ENCODE measurements at places on chromosomes 13 and 19.

GRCh38 chr13:19860884-19861655 lies 2.4 kb downstream of the ZMYM5 start:
- H3K27ac ChIP-seq: peak overlapping the region; percentile 99
- H3K27me3 ChIP-seq: no peaks in the 10 kb centered on the region
- H3K4me1 ChIP-seq: peaks cover 6% of the 10 kb centered on the region

DNA sequence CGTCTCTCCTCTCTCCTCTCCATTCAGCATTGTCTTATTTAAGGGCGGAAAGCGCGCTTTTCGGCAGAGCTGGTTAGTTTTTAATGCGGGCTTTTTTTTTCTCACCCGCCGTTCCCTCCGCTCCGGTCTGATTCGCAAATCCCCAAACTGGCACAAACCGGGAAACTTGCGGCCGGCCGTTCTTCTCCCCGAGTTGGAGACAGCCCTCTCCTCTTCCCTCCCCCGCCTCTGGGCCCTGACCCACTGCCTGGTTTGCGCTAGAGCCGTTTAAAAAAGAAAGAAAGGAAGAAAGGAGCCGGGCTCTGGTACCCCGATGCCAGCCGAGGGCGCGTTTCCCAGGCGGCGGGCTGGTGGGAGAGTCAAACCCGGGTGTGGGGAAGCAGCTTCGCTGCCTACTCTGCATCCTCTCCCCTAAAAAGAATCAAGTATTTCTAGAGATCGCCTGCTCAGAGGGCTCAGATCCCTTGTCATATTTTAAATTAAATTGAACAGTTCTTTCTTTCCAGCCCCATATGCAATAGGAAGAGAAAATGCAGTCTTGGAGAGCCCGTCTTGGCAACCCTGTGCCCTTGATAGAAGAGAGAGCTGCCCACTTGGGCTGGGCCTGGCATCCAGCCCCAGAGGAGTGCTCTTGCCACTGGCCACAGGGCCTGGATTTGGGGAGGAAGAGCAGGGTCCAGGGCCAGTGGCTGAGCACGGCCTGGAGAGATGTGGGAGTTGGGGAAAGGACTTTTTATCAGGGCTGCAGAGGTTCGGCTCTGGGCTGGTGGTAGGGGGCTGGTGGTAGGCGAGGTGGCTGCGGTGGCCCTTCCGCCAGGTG lies 19.0 kb downstream of the NFIX start:
- peak overlapping the region; percentile 83 for H3K27ac ChIP-seq
- peak overlapping the region; percentile 50 for H3K4me3 ChIP-seq
- no peaks in the 10 kb centered on the region for H3K36me3 ChIP-seq
- peaks cover 11% of the 10 kb centered on the region for H3K27me3 ChIP-seq
- DNase-seq: no peak

DNA sequence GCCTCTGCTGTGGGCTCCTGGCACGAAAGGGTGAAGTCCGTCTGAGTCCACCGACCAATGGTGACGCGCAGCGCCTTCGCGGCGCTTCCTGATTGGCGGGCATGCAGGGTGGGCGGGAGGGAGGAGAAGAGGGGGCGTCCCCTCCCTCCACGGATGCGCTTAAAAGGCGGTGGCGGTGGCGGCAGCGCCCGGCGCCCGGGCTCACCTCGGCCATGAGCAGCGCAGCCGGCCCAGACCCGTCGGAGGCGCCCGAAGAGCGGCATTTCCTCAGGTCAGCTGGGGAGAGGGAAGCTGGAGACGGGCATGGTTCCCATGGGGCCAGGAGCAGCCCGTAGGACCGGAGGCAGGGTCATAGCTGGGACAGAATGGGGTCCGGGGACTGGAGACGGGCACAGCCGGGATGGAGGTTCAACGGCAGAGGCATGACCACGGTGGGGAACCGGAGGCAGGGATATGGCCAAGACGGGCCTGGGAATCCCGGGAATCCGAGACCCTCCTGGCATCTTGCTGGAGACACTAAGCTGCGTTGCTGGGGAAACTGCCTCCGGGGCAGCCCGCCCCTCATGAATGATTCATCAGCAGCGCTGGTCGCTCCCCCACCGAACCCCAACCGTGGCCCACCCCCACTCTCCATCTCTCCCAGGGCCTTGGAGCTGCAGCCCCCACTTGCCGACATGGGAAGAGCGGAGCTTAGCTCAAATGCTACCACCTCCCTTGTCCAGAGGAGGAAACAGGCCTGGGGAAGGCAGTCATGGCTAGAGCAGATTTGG lies at the start of gene YJEFN3:
Gene YJEFN3, plus strand, starts transcription at position 191 of the 770 bp plus-strand sequence. Its CDS starts 22 bp downstream, at position 213.
- H3K27ac ChIP-seq: peak within 1 kb of the TSS; percentile 26
- no peak within 1 kb of the TSS for H3K4me3 ChIP-seq
- peaks cover 11% of the 10 kb centered on the region for H3K4me1 ChIP-seq
- no peaks in the 10 kb centered on the region for H3K27me3 ChIP-seq
- DNase-seq: no peak
- H3K36me3 ChIP-seq: peaks cover 49% of the 10 kb centered on the region

DNA sequence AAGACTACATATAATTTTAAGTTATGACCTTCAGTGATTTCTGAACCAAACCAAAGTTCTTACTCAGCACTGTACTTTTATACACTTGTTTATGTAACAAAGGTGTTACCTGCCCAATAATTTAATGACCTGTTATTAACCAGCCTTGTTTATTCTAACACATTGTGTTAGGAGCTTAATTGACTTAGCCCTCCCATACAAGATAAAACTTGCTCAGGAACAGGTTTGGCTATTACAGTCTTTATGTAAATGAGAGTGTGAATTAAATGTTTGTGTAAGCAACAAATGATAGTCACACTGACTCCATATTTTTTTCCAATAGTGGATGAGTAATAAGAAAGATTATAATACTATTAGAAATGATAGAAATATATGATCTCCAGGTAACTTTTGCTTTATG lies 51.8 kb upstream of the MYCBP2 start:
- no peak overlapping the region for H3K27ac ChIP-seq
- no peaks in the 10 kb centered on the region for H3K4me1 ChIP-seq
- H3K4me3 ChIP-seq: no peak overlapping the region
- H3K36me3 ChIP-seq: no peaks in the 10 kb centered on the region

- DNase-seq: no peak
- no peaks in the 10 kb centered on the region for H3K36me3 ChIP-seq
- no peaks in the 10 kb centered on the region for H3K27me3 ChIP-seq
- no peak overlapping the region for H3K27ac ChIP-seq
- no peaks in the 10 kb centered on the region for H3K4me1 ChIP-seq
Observed at GRCh38 chr13:104810242-104810641, 1725.2 kb downstream of the EFNB2 start.

DNA sequence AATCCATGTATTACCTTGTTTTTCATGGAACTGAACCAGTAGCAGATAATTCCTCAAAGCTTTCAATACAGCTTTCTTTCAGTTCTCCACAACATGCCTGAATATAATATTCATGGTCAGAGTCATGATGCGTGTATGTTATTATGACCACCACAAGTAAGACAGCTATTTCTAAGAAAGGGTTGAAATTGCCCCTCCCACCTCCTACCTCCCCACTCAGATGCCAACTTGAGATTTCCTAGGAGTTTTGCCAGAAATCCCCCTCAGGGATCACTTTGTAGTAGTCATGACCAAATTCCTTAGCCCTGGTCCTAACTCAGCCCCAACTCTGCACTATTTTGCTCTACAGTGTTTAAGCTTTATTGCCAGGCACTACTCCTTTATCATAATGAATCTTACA lies 69.9 kb upstream of the RAP2A start:
- H3K27ac ChIP-seq: no peak overlapping the region
- no peak overlapping the region for H3K4me3 ChIP-seq
- no peaks in the 10 kb centered on the region for H3K36me3 ChIP-seq
- no peak for DNase-seq
- peaks cover 71% of the 10 kb centered on the region for H3K4me1 ChIP-seq
